ENCODE measurements at places on chromosomes 11 and 22.

GRCh38 chr22:39474351-39475111, 17.7 kb downstream of the MGAT3 start:
- no peak for DNase-seq

DNA sequence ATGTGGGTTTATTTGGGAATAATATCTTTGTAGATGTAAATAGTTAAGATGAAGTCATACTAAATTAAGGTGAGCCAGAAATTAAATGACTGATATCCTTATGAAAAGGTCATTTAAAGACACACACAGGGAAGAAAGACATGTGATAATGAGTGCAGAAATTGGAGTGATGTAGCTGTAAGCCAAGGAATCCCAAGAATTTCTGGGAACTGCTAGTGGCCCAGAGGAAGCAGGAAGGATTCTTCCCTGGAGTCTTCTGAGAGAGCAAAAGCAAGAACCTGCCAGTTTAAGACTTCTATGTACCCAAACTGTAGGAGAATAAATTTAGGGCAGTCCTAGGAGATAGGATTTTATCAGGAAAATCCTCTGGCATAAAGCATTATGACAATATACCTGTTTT, 66.9 kb downstream of the LRRC4C start:
- no peak for DNase-seq

GRCh38 chr22:47091921-47092700, 329.7 kb downstream of the TBC1D22A start:
- no peak for DNase-seq

DNA sequence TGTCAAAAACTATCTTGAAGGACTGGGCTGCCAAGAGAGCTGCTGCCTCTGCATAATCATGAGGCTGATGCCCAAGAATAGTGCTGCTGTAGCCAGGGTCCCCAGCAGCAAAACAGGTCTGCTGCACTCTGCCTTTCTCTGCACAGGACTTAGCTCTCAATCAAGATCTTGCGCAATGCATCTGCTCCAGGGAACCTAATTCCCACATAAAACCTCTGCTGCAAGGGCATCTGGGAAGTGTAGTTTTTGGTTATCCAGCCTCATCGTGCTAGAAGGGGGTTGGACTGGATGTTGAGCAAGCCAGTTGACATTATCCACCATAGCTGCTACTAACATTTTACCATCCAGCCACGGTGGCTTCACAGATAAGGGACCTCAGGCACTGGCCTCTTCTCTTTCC, 192.7 kb downstream of the C11orf91 start:
- DNase-seq, result peak; percentile 18

- DNase-seq, result no peak
These were observed 479.2 kb downstream of the MIAT start for GRCh38 chr22:27136596-27136995.

DNA sequence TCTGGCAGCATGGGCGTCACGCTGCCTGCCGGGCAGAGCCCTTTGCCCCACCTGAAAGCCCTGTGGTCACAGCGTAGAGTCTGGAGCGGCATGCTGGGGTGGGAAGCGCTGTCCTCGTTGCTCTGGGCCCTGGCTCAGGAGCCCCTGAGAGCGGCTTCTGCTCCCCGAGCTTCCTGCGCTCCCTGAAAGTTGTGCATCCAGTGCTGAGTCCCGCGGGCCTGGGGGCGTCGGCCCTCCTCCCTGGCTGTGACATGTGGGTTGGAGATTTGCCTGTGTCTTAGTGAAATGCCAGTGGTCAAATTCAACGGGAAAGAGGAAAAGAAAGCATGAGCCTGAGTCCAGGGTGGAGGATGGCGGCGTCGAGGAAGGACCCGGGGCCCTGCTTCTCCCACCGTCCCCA, 1208.0 kb downstream of the BRD1 start:
- DNase-seq, result no peak

- no peak for DNase-seq
These were observed 39.1 kb downstream of the B3GAT1 start for GRCh38 chr11:134372961-134373360.

DNA sequence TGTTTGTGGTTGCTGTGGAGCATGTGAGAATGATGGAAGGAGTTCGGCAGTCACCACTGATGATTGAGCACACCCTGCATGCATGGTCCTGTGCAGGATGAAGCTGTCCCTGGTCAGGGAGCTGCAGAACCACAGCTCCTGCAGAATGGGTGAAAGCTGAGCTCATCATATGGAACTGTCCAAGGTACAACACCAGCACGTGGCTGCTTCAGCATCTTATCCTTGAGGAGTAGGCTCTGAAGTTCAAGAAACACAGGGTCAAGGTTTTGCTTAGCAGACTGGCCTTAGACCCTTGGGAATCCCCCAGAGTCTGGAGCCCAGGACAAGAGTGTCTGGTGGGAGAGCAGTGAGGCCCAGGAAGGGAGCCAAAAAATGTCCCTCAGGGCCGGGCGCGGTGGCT, 182.4 kb upstream of the LARGE1 start:
- no peak for DNase-seq

DNA sequence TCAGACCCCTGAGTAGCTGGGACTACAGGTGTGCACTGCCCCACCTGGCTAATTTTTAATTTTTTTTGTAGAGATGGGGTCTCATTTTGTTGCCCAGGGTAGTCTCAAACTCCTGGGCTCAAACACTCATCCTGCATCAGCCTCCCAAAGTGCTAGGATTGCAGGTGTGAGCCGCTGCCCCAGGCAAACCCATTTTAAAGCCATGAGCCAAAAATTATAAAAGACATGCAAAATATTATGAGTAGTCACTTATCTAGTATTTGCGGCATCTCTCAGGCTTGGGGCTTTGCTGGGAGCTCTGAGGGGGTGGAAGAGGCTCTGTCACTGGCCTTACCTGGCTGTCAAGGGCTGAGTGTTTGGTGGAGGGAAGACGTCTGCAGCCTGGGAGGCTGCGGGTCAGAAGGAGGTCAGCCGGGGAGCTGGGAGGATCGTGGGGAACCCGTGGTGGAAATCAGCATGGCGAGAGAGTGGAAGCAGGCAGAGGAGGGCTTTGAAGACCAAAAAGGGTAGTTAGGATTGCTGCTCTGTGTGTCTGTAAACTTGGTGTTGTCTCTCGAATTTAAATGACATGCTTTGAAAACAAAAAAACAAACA, 69.1 kb upstream of the PARVG start:
- DNase-seq, result no peak

GRCh38 chr22:24592058-24592850, 619 bp downstream of the LRRC75B start:
- no peak for DNase-seq

GRCh38 chr22:22092974-22093373, 110.4 kb upstream of the TOP3B start:
- DNase-seq, result no peak

- no peak for DNase-seq
These were observed 345.3 kb upstream of the NCAM1 start for GRCh38 chr11:112615891-112616290.

DNA sequence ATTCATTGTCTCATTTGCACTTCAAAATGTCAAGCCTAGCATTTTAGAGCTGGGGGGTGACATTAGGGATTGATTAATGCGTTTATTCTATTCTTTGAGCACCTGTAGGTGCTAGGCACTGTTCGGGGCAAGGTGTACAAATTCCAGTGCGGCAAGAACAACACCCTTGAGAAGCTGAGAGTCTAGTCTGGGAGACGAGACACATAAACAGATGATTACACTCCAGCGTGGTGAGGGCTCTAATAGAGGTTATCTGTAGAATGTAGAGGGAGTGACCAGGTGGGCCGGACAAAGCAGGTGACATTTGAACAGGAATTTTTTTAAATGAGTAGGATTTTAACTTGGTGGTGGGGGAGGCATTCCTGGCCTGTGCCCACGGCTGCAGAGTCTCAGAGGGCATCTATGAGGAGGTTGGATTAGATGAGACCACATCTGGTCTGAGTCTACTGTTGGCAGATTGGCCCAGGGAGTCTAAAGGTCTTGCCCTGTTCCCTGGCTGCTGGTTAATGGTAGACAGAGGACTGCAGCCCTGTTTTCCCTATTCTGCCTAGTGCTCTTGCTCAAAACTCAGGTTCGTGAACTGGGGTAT, 970 bp downstream of the CAT start:
- peak; percentile 25 for DNase-seq

- peak; percentile 81 for DNase-seq
These were observed at the start of gene TANGO2 for GRCh38 chr22:20020533-20021195. TSS of gene TANGO2 (plus strand) at chr22:20021110. CDS start at chr22:20036799, 15,689 bp downstream.

DNA sequence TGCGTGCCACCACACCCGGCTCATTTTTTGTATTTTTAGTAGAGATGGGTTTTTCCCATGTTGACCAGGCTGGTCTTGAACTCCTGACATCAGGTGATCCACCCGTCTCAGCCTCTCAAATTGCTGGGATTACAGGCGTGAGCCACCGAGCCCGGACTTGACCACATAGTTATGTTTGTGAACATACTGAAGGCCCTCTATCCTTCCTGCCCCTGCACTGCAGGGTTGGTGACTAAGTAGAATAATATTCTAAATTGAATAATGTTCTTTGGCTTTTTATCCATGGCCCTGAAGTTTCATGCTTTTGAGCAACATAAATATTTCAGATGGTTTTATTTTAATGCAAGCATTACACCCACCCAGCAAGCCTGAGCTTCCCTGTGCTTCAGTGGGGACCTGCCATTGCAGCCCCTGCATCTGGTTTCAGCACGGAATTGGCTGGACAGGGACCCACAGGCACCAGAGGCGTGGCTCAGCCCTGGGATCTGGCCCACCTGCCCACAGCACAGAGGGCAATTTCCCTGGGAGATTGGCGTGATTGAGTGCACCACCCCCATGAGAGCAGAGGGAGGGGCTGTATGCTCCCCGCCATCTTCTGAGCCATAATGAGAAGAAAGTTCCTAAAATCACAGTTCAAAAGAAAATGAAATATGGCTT, 460.5 kb downstream of the BRD1 start:
- DNase-seq, result peak; percentile 27

DNA sequence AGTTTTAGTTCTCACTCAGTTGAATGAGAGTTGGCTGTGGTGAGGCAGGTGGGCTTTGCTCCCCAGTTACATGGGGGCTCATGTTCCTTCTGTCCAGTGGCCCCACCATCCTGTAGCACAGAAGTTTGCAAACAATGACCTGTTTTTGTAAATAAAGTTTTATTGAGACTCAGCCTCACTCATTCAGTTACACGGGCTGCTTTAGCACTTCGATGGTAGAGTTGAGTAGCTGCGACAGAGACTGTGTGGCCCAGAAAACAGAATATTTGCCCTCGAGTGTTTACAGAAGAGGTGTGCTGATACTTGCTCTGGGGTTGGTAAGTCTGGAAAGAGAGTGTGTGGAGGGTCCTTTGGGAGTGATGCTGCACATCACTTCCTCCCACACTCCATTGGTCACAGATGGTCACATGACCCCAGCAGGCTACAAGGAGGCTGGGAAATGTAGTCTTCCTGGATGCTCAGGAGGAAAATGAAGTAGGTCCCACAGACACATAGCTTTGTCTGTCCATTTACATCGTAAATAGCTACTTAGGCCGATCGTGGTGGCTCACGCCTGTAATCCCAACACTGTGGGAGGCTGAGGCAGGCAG, 34.6 kb downstream of the IFT27 start:
- no peak for DNase-seq

DNA sequence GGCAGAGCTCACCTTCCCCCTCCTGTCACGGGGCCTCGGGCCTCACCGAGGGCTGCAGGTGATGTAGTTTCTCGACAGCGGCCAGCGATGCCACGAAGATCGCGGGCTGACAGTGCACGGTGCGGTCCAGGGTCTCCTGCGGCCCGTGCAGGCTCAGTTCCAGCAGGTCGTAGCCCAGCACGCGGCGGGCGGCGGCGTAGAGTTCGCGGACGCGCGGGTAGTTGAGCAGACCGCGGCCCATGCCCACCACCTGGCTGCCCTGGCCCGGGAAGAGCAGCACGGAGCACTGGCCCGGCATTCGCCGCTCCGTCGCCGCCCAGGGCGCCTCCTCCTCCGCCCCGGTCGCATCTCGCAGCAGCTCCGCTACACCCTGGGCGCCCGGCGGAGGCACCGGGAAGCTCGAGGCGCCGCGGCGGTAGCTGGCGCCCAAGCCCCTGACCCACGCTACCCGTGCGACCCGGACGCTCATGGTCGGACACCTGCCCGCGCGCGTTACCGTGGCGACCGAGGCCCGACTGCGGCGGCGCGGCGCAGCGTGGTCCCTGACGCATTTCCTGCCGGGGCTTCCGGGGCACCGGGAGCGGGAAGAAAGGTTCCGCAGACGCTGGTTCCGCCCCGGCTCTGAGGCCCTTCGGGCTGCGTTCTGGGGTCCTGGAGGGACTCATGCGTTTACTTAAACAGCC, at the start of gene MCAT:
Gene MCAT, minus strand, starts transcription at position 519 of the 683 bp plus-strand sequence. Its CDS starts 50 bp downstream, at position 469.
- DNase-seq, result peak; percentile 55

DNA sequence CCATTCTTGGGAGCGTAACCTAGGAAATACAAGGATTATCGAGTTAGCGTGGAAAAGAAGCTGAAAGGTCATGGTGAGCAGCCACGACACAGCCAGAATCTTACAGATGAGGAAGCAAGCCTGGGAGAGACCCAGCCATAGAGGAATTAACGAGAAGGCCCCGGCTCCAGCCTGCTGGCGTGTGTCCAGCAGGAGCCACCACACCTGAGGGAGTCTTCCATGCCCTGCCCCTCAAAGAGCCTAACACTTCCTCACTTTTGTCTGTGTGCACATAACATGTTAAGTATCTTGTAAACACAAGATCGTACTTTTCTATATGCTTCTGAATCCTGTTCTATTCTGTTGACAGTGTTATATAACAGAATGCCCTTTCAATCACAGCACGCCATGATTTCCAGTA, 18.1 kb downstream of the CECR2 start:
- DNase-seq, result no peak

GRCh38 chr11:125994509-125994908, 48.7 kb downstream of the VSIG10L2 start:
- DNase-seq, result no peak

DNA sequence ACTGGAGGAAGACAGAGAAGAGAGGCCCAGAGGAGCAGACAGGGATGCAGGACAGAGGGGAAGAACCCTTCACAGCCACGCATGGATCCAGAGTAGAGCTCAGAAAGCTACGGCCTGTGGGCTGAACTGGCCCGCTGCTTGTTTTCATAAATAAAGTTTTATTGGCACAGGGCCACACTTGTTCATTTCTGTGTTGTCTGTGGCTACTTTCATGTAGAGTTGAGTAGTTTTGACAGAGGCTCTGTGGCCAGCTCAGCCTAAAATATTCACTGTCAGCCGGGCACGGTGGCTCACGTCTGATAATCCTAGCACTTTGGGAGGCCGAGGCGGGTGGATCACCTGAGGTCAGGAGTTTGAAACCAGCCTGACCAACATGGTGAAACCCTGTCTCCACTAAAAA, 26.2 kb upstream of the GAL start:
- no peak for DNase-seq

DNA sequence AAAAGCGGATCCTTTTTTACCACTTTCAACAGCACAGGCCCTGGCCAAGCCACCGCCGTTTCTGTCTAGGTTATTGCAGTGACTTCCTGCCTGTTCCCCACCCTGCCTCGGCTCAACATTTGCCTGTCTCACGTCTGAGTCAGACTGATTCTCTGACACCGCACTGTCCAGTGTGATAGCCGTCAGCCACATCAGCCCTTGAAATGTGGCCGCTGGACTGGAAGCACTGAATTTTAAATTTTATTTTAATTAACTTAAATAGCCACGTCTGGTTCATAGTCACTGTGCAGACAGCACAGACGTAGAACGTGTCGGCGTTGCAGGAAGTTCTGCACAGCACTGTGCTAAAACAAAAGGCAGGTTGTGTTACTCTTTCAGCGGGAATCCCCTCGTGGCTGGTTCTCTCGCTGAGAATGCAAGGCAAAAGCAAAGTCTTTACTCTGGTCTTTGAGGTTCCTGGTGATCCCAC, 56.3 kb upstream of the ADSL start:
- no peak for DNase-seq

Data from SW480 (cell line).